DMS53 (cell line): ENCODE measurements at places on chromosomes 16 and 17.

- DNase-seq: no peak
These were observed 8.9 kb downstream of the ANKRD11 start for GRCh38 chr16:89481356-89481955.

DNA sequence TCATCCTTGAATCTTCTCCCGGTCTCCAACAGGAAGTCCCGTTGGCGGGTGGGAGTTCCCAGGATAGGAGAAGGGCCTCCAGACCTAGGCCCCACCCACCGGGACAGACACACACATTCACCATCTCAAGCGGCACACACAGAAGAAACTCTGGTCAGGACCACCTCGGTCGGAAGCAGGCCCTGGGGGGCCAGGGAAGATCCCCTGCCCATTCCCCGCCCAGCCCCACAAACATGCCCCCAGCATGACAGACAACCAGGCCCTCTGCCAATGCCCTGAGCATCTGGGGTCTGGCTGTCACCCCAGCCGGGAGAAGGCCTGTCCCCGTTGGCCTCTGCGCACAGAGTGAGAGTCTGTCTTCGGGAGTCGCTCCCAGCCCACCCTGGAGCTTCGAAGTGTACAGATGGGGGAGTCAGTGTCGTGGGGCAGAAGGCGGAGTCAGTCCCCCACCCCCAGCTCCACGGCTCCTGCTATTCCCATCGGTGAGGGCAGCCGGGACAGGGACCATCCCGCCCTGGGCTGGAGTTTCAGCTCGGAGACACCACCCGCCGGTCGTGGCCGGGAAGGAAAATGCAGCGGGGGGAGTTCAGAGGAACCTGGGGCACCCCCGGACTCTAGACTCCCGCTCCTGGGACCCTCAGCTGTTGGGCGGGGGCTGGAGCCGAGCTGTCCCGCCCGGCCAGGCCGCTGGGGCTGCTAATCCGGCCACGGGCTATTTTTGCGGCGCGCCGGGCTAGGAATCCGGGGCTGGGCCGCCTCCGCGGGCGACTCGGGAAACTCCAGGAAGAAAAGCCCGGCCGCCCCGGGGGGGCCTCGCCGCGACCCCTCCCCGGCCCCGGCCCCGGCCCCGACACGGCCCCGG is 660 bp downstream of the RHBDF1 start:
- DNase-seq: peak; percentile 96

GRCh38 chr17:79749156-79749815 is 18.5 kb downstream of the ENPP7 start:
- DNase-seq: no peak

DNA sequence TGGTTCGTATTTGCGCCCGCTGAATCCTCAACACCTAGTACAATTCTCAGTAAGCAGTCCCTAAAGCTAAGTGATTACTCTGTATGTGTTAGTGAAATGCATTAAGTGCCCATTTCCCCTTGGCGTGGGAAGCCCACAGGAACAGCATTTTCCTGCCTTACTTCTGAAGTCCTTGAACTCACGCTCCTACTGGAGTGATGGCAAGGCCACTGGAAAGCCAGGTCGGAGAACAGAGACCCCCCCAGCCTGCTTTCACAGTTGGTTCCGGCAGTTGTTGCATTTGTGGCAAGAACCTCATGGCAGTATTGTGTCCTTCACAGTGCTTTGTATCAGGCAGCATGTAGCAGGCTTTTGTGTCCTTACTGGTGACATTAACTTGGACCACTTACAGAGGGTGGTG is 340.7 kb downstream of the CDH13 start:
- no peak for DNase-seq

DNA sequence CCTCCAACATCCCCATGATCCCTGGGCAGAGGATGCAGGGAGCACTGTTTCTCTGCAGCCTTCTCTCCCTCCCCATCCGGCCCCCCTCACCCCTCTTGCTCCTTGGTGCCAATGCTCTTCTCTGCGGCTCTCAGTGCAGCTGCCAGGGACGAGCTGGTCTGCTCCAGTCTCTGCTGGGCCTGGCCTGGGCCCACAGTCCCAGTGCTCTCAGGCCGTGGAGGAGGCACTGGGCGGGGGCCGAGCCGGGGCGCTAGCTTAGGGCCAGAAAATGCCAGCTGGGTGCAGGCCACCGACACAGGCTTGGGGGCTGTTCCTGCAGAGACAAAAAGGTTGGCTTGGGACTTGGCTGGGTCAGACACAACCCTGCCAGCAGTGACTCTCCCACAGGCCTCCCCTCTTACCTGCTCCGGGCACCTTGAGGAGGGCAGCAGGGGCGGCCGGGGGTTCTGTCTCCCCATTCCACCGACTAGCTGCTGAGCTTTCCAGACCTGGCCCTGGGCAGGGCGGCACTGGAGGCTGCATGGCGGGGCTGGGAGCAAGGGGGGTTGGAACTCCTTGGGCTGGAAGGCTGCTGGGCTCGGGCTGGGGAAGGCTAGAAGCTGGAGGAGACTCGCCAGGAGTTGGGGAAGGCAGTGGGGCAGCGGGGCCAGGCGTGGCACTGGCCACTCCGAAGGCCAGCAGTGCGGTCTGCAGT is 13.8 kb downstream of the CASKIN2 start:
- DNase-seq: no peak

GRCh38 chr17:20979792-20980083 is 63.1 kb downstream of the USP22 start:
- no peak for DNase-seq

- no peak for DNase-seq
These were observed 49.6 kb upstream of the IRF8 start for GRCh38 chr16:85849388-85849787.

DNA sequence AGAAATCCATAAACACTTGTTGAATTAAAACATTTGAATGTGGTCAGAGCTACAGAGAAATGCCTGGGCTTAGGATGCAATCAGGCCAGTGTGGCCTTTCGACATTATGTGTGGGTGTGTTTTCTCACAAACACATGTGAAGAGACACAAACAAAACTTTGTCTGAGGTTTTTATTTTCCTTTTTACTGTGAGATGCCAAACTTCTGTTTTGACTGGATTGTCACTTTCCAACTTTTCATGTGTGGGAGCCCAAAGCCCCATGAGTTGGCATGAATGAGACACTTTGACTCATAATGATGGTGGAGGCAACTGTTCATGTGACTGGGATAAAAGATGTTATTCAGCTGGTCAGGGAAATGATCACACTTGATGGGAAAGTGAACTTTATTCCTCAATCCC is 71.9 kb upstream of the GAS7 start:
- no peak for DNase-seq

DNA sequence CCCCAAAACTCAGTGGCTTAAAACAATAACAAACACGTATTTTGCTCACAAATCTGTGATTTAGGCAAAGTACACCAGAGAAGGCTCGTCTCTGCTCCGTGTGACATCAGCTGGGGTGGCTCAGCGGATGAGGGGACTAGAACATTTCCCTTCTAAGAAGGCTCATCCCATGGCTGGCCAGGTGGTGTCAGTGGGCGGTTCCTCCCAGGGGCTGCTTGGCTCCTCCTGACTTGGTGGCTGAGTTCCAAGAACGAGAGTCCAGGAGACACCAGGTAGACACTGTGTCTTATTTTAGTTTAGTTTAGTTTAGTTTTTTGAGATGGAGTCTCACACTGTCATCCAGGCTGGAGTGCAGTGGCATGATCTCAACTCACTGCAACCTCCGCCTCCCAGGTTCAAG is 5.6 kb upstream of the CHMP6 start:
- DNase-seq: no peak

GRCh38 chr16:63563819-63564505 is 1527.7 kb upstream of the CDH8 start:
- peak; percentile 62 for DNase-seq

DNA sequence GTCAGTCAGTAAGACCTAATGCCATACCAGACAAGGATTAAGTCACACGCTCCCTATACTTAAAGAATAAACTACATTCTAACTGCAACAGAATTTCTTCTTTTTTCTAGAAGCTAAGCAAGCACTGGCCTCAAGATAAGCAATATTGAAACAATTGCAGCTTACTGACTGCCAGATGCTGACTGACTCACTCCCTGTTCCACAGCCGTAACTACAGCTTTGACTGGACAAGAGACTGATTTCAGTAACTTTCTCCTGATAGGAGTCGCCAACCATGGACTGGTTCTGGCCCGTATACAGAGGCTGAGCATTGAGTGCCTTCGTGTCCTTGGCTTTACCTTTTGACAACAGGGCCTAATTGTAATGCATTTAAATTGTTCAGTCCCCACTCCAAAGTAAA is 67.9 kb downstream of the TRIM37 start:
- no peak for DNase-seq

DNA sequence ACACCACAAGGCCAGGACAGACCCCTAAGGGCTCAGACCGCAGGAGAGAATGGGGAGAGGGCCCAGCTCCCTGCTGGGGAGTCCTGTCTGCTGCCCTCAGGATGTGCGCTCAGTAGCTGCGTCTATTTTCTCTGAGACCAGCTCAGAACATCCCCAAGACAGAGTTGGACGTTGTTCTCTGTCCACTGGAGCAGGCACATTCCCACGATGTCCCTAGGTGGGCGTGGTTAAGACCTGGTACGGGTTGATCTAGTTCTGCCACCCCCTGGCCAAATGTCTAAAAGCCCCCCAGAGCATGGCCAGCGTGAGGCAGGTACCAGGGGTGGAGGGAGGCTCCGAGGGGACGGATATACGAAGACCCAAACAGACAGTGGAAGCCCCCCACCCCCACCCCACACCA is 842 bp upstream of the CALB2 start:
- DNase-seq: peak; percentile 67

DNA sequence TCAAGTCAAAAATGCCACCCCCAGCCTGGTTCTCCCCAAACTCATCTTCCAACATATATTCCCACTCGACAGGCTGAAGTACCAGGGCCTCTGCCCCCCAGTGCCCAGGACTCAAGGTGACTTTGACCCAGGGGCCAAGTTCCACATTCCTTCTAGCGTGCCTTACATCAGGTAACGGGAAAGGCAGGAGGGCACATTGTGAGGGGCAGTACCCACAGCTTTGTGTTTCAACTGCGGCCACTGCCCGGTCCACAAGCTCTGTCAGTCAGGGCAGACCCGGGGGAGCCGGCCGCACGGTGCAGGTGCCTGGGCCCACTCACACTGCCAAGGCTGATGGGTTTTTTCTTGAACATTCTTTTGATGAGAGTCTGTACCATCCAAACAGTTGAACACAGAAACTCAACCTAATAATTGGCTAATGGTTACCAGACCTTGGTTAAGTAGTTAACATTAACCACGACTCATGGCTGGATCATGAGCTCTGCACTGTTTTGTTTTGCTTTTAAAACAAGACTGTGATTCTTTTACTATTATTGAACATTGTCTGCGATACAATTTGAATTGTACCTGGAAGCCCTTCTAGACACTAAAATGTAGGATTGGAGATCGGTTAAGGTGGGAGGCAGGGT is 17.6 kb downstream of the ACE start:
- no peak for DNase-seq

DNA sequence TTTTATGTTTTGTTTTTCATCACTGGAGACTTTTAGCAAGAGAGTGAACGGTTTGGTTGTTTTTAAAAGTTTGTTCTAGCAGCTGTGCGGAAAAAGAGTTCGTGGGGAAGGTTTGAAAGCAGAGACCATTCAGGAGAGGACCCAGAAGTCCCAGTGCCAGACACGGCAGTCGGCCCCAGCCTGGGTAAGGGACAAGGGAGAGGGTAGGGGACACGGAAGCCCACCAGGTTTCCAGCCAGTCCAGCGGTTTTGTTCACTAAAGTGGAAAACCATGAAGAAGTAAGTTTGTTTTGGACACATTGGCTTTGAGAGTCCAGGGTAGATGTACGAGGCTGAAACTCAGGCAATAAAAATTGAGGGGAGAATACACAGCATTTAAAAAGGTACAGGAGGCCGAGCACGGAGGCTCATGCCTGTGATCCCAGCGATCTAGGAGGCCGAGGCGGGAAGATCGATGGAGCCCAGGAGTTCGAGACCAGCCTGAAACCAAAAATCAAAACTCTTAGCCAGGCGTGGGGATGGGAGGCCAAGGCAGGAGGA is 56.8 kb upstream of the RPH3AL start:
- DNase-seq: no peak

DNA sequence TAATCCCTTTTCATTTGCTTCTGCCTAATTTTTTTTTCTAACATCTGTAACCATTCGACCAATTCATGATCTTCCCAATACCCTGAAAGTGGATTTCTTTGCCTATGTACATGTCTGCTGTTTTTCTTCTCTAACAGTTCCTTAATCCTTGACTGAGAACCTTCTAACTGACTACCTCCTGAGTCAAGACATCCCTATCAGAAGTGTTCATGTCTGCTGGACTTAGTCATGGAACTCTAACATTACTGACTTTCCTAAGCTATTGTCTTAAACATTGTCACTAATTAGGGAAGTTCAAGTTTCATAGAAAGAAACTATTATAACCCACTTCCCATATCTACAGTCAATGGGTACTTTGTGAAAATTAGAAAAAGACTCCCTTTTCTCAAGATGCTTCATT is 52.4 kb upstream of the IRX5 start:
- DNase-seq: no peak

- no peak for DNase-seq
These were observed 90.8 kb downstream of the SHISA6 start for GRCh38 chr17:11331547-11332513.

DNA sequence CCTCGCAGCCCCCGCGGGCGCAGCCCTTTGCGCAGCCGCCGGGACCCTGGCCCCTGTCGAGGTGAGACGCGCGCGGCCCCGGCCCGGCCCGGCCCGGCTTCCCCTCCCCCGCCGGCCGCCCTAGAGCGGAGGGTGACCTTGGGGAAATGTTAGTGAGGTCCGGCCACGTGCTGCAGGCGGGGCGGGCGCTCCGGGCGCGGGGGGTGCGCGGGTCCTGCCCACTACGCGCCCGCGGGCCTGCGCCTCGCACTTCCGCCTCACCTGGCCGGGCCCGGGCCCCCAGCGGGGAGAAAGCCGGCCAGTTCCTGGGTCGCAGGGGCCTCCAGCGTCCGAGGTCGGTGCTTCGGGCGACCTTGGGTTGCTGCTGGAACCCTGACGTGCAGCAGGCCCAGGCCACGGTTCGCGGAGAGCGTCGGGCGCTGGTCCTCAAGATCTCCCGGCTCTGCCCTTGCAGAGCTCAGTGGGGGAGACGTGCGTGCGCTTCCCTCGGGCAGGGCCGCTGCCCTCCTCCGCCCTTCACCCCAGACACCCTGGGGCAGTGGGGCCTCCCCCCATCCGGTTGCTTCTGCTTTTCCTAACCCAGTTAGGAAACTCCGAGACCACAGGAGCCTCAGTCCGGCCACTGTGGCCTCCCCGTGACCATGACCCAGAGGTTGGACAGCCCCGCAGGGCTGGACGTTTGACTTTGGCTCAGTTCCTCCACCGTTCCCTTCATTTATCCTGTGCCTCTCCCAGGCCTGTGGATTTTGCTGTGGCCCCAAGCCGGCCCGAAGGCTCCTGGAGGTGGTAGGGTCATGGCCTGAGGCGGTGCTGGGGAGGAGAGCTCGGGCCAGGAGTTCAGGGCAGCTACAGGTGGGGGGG is 791 bp downstream of the MCRIP2 start:
- peak; percentile 82 for DNase-seq
